ENCODE measurements at places on chromosomes 11 and 22. TPM values are rescaled to one million over a fixed set of nuclear protein-coding genes. Genes with fewer than 3 reads are reported as not detected.

SLC6A5 gene
- not detected for total RNA-seq

MYO18B gene
- 0.48 TPM for total RNA-seq

SLC43A3 gene
- 9.7 TPM for total RNA-seq

P4HA3 gene
- not detected for total RNA-seq

HARBI1 gene
- 3.9 TPM for total RNA-seq

CST6 gene
- not detected for total RNA-seq

BCO2 gene
- total RNA-seq, result 1.5 TPM

POU2AF2 gene
- total RNA-seq, result not detected

HBD gene
- total RNA-seq, result not detected

C11orf16 gene
- not detected for total RNA-seq

CBL gene
- total RNA-seq, result 23.6 TPM

TREH gene
- not detected for total RNA-seq

POTEH gene
- total RNA-seq, result not detected

DMC1 gene
- total RNA-seq, result 20.4 TPM

RAG2 gene
- total RNA-seq, result not detected

KRTAP5-10 gene
- not detected for total RNA-seq

NLRP10 gene
- not detected for total RNA-seq

C11orf86 gene
- total RNA-seq, result 0.26 TPM

OLFML1 gene
- total RNA-seq, result not detected
